ENCODE measurements at places on chromosomes 6 and 20.

DNA sequence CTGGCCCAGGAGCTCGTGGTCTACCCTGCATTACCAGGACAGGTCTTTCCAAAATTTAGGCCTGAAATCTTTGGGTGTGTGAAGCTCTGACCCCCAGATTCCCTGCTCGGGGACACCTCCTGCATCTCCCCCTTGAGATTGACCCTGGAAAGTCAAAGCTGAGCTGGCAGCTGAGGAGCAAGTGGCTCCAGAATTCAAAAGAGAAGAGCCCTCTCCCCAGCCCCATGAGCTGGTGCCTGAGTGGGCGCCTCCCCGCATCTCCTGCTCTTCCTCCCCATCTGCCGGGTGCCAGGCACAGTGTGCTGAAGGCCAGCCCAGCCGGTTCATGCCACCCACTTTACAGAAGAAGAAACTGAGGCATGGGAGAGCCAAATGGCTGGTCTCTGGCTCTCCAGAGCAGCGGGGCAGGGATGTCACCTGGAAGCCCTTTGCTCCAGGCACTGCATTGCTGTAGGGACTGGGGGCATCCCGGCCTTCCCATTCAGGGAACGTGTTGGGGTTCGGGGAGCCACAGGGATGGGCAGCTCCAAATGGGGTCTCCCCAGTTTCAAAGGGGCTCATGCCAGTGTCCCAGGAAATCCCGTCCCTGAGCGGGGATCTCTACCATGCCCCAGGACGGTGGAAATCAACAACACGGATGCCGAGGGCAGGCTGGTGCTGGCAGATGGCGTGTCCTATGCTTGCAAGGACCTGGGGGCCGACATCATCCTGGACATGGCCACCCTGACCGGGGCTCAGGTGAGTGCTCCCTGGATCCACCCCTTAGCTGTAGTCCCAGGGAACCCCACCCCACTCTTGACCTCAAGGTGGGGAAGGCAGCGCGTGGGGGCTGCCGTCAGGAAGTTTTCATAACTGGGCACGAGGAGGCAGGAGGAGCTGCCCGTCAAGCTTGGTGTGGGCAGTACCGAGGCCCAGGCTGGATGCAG lies 20.5 kb downstream of the NPEPL1 start:
- DNase-seq: no peak

- DNase-seq: no peak
These were observed 1276.8 kb upstream of the ADGRB3 start for GRCh38 chr6:67358241-67358640.

GRCh38 chr6:133254552-133255228 lies 13.5 kb downstream of the EYA4 start:
- no peak for DNase-seq

DNA sequence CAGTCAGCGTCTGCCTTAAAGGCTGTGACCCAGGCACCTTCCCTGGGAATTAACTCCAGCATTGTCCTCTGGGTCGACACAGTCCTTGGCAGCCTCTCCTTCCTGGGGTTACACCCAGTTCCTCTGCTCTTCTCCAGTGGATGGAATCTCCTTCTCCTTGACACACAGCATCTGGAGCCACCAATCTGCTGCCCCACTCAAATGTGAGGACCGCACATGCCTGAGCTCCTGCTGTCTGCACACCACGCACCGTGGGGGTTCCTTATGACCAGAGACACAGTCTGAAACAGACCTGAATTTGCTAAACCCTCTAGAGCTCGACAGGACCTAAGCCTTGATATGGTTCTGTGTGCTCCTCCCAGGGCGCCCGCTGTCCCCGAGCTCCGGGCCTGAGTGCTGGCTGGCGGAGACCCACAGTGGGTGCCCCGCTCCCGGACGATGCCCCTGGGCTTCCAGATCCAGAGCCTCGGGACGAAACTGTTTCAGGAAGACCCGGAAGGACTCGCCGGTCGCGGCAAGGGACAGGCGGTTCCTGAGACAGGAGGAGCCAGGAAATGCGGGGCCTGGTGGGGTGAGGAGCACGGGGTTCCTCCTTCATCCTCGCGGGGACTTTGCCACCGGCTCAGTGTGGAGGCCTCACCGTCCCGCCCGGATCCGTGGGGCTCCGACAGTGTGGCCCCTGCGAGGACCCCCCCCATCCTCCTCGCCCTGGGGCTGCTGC lies 2.5 kb upstream of the RAET1G start:
- DNase-seq: no peak

DNA sequence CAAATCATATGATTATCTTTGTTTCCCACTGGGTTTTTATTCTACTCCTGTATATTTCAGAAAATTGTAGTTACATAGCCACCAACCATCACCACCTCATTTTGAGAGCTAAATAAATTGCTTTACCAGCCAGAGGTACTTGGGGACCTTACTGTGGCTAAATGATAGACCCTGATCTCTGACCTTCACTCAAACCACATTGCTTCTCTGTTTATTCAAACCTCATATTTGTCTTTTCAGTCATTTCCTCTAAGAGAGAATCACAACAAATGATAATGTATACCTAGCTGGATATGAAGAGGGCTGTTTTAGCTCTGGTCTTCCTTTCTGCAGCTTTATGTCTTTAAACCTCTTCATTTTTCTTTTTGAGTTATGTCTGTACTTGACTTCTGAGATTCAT lies 142.8 kb downstream of the ADGB start:
- no peak for DNase-seq

- no peak for DNase-seq
These were observed 7.6 kb downstream of the SPATS1 start for GRCh38 chr6:44349904-44350649.

- DNase-seq: no peak
These were observed 626.4 kb upstream of the MMS22L start for GRCh38 chr6:97909380-97909779.
